ENCODE measurements at places on chromosomes 16 and 17.

DNA sequence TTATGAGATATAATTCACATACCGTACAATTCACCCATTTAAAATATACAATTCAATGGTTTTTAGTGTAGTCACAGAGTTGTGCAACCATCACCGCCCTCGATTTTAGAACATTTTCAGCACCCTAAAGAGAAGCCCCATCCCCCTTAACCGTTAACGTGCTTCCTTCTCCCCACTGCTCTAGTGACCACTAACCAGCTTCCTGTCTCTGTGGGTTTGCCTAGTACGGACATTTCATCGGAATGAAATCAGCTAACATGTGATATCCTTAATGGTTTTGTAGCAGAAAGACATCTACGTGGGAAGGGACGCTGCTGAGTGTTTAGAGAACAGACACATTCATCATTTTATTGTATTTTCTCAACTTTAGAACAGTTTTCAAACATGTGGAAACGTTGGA lies 80.8 kb upstream of the HSBP1 start:
- no peak for DNase-seq

DNA sequence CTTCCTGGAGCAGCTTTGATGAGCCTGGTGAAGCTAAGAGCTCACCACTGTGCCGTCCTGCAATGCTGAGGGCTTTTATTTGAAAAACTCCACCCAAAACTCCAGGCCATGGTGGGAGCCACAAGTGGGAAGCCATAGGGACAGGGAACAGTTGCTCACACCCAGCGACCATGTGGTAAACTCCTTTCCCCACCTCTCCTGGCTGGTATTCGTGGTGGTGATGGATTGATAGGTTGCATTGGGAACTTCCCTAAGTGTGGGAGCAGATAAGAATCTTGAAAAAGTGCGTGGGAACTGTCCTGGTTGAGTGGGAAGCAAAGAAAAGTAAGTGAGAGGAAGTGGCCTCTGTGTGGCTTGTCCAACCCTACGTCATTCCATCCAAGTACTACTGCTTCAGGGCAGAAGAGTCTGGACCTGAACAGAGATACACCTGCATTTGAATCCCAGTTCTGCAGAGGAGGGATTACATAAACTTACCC lies at the start of gene CCL1:
TSS of gene CCL1 (minus strand) at position 51 of the 479 bp plus-strand sequence. CDS start 72 bp downstream, outside the sequence.
- no peak for DNase-seq

GRCh38 chr17:37410357-37410756 lies 3.7 kb downstream of the TADA2A start:
- DNase-seq = no peak

- DNase-seq = no peak
Observed at GRCh38 chr16:77961814-77962213, 60.5 kb upstream of the CLEC3A start.

GRCh38 chr17:70230850-70231640 lies 61.7 kb downstream of the KCNJ2 start:
- DNase-seq = no peak

- DNase-seq = no peak
Observed at GRCh38 chr17:38591759-38592241, 14.0 kb downstream of the SRCIN1 start.

GRCh38 chr16:48158296-48158695 lies 2.5 kb upstream of the ABCC12 start:
- DNase-seq = no peak

Data from CD8-positive, alpha-beta T cell (primary cell).